Myometrial cell (primary cell): ENCODE measurements at places on chromosomes 12 and 14. TPM values are rescaled to one million over a fixed set of nuclear protein-coding genes. Genes with fewer than 3 reads are reported as not detected.

Gene CLEC1A
- total RNA-seq = not detected in 2 replicates

Gene COA8
- 28.3 and 40.9 TPM in 2 replicates for total RNA-seq

Gene ANKS1B
- not detected in 2 replicates for total RNA-seq

Gene GPR84
- not detected in 2 replicates for total RNA-seq

Gene NRL
- total RNA-seq = under 0.01 and 0.29 TPM in 2 replicates

Gene NAA30
- 9.5 and 12.6 TPM in 2 replicates for total RNA-seq

Gene NOXRED1
- not detected in 2 replicates for total RNA-seq

Gene CRIP2
- 82.4 and 122 TPM in 2 replicates for total RNA-seq

Gene TC2N
- total RNA-seq = 0.29 and 0.53 TPM in 2 replicates

Gene CPSF2
- 38.6 and 58.0 TPM in 2 replicates for total RNA-seq

Gene MANSC4
- total RNA-seq = not detected in 2 replicates

Gene ABCC9
- 2.1 and 6.1 TPM in 2 replicates for total RNA-seq

Gene TOMM20L
- not detected in 2 replicates for total RNA-seq

Gene FAR2
- total RNA-seq = 3.2 and 8.7 TPM in 2 replicates

Gene OLR1
- 36.9 and 40.1 TPM in 2 replicates for total RNA-seq

Gene NFE2
- 0.35 TPM in 1 of 2 replicates, not detected in the other for total RNA-seq

Gene RASSF8
- 11.8 and 19.1 TPM in 2 replicates for total RNA-seq

Gene EEF1AKMT3
- total RNA-seq = 4.6 and 9.7 TPM in 2 replicates

Gene MYL2
- not detected in 2 replicates for total RNA-seq

Gene KRT85
- total RNA-seq = not detected in 2 replicates

Gene AVPR1A
- not detected in 2 replicates for total RNA-seq

Gene RNASE9
- not detected in 2 replicates for total RNA-seq

Gene BCL7A
- total RNA-seq = 0.29 and 1.9 TPM in 2 replicates

Gene SCNN1A
- under 0.01 and 0.29 TPM in 2 replicates for total RNA-seq

Gene GLIPR1L1
- not detected in 2 replicates for total RNA-seq

Gene SYCP3
- total RNA-seq = 0.18 TPM in 1 of 2 replicates, not detected in the other

Gene LRP1-AS
- total RNA-seq = not detected in 2 replicates

Gene TMEM117
- total RNA-seq = 13.5 and 13.8 TPM in 2 replicates

Gene ACSM4
- total RNA-seq = not detected in 2 replicates

Gene GARIN6
- not detected in 2 replicates for total RNA-seq

Gene KRT79
- not detected in 2 replicates for total RNA-seq

Gene GPRC5A
- 93.8 and 116 TPM in 2 replicates for total RNA-seq

Gene CLEC2D
- total RNA-seq = 0.53 and 7.8 TPM in 2 replicates

Gene PLA2G1B
- total RNA-seq = not detected in 2 replicates

Gene TAS2R46
- 0.18 TPM in 1 of 2 replicates, not detected in the other for total RNA-seq

Gene DHRS7
- 80.4 and 88.8 TPM in 2 replicates for total RNA-seq

Gene DPF3
- 2.6 and 3.0 TPM in 2 replicates for total RNA-seq

Gene AHNAK2
- total RNA-seq = 22.5 and 26.1 TPM in 2 replicates

Gene GPD1
- total RNA-seq = 0.18 TPM in 1 of 2 replicates, not detected in the other

Gene KCTD10
- 57.2 and 65.2 TPM in 2 replicates for total RNA-seq

Gene KRT76
- total RNA-seq = not detected in 2 replicates

Gene CPM
- 22.8 and 34.0 TPM in 2 replicates for total RNA-seq

Gene HPD
- 1.2 and 2.8 TPM in 2 replicates for total RNA-seq

Gene ERP27
- total RNA-seq = not detected in 2 replicates
